ENCODE measurements at places on chromosomes 2 and 18.

- no peak for DNase-seq
Measured at GRCh38 chr18:42828881-42829280, 286.6 kb downstream of the RIT2 start.

GRCh38 chr2:7867867-7868266, 814.0 kb upstream of the ID2 start:
- peak; percentile 57 for DNase-seq

- DNase-seq = no peak
Measured at GRCh38 chr2:74815941-74816340, 18.0 kb upstream of the HK2 start.

DNA sequence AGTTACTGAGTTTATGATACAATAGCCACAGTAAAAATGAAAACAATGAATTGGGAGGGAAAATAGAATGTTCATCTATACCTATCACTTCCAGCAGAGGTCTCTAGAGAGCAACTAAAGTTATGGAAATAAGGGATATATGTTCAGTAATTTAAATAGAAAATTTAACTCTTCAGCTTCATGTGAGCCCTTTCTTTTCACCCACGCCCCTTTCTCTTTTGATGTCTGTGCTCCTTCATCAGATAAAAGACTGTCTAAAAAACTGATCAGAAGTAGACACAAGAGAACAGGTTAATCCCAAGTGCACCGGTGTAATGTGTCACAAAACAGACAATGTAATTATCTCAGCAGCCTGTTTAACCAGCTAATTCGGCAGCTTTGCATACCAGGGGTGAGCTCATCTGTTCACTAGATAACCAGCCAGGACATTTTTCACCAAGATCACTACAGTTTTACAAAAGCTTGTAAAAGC, 238.5 kb upstream of the ERBB4 start:
- DNase-seq = peak; percentile 52

DNA sequence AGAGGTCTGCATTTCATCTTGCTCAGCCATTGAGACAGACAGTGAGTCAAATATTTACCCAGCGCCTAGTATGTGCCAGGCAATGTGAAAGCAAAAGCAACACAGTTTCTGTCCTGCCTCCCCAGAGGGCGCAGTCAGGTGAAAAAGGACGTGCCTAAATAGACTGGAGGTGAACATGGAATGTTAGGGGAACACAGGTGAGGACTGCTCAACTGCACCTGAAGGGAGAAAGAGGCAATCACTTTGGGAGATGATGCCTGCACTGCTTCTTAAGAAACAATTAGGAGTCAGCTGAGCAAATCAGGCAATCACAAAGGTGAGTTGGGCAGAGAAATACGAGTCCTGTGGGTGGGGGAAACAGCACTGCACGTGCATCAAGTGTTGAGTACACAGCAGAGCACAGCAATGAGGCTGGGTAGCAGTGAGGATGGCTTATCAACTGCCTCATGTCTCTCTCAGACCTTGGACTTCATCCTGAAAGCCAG, 218.3 kb upstream of the SMAD7 start:
- DNase-seq = no peak

Measured in thymus (tissue), 14 donors.